ENCODE measurements at places on chromosomes 11 and 22.

DNA sequence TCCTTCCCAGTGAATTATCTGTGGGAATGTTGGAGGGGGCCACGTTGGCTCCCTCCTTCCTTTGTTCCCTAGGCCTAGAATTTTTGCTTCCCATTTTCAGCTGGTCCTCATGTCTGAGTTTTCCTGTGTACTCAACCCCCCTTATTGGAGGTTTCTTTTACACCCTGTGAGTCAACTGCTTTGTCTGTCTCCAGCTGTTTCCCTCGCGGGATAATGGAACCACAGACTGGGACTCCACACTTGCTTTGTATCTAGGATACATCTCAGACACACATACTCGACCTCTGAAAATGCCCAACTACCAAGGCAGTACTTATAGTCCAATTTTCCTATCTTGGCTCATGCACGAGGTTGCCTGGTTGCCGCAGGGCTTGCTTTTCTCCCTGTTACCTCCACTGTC, 352.7 kb upstream of the MPPED2 start:
- DNase-seq = no peak

- no peak for DNase-seq
Measured at GRCh38 chr22:36355362-36355761, 32.4 kb downstream of the MYH9 start.

DNA sequence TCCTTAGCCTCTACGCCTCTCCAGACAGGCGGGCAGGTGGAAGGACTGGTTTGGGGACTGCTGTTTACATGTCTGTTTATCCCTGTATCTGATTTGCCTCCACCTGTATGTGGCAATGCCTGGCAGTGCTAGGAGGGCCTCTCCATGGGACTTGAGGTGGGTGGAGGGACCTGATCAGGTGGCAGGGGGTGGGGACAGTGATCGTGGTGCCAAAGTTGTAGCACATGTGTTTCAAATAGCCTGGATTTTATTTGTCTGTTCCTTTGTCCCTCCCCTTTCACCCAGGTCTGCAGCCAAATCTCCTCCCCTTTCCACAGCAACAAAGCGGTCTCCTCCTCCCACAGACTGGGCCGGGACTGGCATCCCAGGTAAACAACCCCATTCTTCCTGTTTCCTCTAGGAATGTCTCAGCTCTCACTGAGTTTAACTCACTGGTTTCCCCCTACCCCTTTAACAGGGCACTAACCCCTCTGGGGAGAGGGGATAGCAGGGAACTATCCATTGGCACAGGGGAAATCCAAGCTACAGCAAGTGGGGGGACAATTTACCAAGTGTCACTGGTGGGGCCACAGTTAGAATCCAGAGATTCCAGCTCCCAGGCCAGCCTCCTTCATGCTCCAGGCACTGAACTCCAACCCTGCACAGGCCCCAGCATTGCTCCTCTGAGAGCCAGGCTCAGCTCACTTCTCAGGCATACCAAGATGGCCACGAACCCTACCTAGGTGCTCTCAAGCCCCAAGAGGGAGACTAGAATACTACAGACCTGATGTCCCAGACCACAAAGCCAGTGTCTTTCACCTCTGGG, 22.9 kb upstream of the TLCD5 start:
- DNase-seq = no peak

GRCh38 chr22:46031965-46032851, 55.2 kb upstream of the WNT7B start:
- DNase-seq = no peak

DNA sequence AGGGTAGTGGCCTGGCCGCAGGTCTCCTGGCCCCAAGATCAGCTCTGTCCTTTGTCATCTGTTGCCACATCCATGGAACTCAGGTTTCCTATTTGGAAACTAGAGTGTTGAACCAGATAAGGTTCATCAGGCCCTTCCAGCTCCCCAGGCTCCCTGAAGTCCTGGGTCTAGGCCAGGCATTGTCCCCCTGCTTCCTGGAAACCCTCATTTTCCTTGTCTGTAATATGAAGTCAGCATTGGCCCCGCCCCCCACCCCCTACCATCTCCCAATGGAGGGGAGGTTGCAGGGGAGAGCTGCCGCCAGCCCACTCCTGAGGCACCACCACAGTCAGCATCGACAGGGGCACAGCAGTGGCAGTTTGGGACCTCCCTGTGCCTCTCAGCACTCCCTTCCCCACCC, 9.0 kb upstream of the MS4A10 start:
- no peak for DNase-seq

- DNase-seq = no peak
Measured at GRCh38 chr11:121571506-121571905, 118.7 kb upstream of the SORL1-AS1 start.

DNA sequence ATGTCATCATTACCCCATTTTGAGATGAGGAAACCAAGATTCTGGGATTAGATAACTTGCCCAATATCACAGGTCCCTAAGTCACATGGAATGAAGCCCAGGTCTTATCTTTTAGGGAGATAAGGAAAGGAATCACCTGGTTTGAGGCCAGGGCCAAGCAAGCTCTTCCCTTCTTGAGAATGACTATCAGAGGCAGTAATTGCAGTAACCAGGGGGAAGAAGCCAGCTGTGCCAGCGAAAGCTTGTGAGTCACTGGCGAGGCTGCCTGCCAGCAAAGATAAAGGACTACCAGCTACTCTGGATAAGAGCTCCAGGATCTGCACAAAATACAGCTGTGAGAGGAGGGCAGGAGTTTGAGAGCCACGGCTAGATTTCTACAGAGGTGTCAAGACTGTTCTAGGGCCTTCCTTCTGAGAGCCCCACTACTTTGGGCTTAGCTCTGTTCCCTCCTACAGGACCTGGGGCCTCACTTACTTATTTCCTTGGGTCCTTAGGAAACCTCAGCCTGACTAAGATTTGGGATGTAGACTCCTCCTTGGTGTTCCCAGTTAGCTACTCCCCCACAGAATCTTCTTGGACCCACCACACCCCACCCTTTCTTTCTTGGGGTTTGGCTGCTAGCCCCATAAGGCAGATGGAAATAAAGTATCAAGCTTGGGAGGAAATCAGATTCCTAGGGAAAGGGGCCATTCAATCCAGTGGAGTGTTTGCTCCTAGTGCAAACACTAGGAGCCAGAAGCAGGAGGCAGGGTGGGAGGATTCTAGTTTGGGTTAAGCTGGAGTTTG, 9.7 kb upstream of the CCKBR start:
- no peak for DNase-seq

GRCh38 chr11:46845440-46845739, 690 bp downstream of the CKAP5 start:
- DNase-seq = no peak

- peak; percentile 38 for DNase-seq
Measured at GRCh38 chr11:18115360-18116127, 9.7 kb upstream of the SAAL1 start.

- no peak for DNase-seq
Measured at GRCh38 chr11:61805146-61805545, 11.7 kb downstream of the FADS1 start.

DNA sequence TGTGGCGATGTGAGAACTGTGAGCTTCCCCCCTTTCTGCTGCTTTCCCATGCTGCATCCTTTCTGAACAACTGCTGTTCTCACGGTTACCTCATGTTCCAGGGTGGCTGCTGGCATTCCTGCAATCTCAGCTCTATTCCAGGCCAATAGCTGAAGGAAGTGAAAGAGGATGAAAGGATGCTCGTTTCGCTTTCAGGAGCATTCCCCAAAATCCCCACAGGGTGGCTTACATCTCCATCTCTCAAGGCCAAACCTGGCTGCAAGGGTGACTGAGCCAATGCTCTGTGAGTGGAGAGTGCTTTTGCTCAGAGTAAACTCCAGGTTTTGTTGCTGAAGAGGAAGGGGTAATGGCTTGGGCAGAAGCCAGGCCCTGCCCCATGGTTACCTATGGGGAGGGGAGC, 848.2 kb downstream of the BRD1 start:
- no peak for DNase-seq

DNA sequence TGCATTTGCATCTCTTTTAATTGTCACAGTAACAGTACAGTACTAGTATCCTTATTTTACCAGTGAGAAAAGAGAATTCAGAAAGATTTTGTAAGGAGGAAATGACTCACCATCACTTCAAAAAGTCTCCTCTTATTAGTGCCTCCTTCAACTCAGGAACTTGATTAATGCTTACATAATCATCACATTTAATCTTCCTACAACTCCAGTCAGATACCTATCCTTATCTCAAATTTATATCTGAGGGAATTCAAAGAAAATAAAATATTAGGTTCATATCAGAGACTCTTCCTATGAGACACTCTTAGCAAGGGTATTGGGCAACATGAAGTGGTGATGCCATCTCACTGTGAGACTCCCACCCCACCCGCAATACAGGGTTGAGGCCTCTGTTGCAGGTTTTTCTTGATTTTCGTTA, 26.1 kb upstream of the CTSC start:
- DNase-seq = no peak

GRCh38 chr11:3956748-3957147, 101.3 kb downstream of the STIM1 start:
- DNase-seq = no peak

GRCh38 chr11:122137078-122137793, 21.2 kb upstream of the BLID start:
- no peak for DNase-seq

- DNase-seq = no peak
Measured at GRCh38 chr11:35077709-35078469, 61.1 kb upstream of the CD44 start.

DNA sequence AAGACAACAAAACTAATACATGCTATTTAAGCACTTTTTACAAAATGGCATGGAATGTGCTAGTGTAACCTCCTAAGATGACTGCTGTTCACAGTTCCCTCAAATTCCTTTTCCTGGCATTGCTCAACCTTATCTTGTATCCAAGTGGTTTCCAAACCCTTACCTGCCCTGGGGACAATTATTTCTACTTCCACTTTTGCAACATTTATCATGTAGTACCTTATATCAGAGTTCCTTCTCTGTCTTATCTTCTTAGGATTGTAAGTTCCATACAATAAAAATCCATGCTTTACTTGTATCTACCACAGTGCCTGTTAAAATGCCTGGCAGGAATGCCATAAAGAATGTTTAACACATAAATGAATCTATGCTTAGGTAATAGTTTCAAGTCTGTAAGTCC, 109.2 kb upstream of the MTMR2 start:
- DNase-seq = no peak

DNA sequence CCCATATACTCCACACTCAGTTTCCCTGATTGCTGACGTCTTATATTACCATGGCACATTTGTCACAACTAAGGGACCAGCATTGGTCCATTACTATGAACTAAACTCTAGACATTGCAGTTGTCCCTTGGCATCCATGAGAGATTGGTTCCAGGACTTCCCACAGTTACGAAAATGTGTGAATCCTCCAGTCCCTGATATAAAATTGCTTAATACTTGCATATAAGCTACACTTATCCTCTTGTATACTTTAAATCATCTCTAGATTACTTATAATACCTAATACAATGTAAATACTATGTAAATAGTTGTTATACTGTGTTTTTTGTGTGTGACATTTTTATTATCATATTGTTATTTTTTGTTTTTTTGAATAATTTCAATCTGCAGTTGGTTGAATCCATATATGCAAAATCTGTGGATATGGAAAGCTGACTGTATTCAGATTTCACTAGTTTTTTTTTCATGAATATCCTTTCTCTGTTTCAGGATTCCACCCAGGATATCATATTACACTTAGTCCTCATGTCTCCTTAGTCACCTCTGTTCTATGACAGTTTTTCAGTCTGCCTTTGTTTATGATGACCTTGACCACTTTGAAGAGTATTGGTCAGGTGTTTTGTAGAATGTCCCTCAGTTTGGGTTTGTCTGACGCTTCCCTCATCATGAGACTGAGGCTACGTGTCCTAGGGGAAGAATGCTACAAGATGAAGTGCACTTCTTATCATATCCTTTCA, 55.3 kb downstream of the INSC start:
- no peak for DNase-seq

DNA sequence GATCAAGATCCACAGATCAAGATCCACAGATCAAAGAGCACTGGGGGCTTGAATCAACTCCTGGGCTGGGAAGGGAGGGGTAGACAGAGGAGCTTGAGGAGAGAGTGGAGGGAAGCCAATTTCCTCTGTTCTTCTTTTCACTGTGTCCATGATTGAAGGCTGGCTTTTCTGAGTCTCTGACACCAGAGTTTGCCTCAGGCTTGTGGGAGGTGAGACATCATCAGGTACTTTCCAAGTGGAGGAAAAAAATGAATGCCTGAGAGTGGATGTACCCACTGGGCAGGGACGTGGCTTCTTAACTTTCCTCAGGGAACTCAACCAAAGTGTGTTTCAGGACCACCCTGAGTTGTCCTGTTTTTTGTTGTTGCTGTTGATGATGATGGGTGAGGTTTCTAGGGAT, 11.0 kb upstream of the HEPHL1 start:
- no peak for DNase-seq

- DNase-seq = no peak
Measured at GRCh38 chr22:30565341-30565740, 9.1 kb downstream of the GAL3ST1 start.

GRCh38 chr11:43545610-43546009, 134.9 kb upstream of the HSD17B12 start:
- no peak for DNase-seq

GRCh38 chr11:44992181-44992582, 41.5 kb upstream of the TP53I11 start:
- no peak for DNase-seq

DNA sequence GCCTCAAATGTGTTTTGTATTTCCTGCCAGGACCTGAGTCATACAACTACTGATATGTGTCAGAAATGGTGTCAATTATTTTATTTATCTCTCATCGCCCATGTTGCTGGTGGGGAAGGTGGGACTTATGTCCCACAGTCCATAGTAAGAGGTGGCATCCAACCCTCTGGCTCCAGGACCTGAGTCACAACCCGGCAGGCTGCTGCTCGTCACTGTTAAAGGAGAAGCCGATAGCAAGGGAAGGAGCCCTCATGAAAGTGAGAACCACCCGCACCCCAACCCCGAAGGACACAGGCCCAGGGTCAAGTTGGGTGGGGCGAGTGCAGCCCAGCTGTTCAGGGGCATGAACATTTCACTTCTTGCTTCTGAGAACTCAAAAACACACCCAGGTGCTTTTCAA, 33.1 kb upstream of the TP53I11 start:
- no peak for DNase-seq

DNA sequence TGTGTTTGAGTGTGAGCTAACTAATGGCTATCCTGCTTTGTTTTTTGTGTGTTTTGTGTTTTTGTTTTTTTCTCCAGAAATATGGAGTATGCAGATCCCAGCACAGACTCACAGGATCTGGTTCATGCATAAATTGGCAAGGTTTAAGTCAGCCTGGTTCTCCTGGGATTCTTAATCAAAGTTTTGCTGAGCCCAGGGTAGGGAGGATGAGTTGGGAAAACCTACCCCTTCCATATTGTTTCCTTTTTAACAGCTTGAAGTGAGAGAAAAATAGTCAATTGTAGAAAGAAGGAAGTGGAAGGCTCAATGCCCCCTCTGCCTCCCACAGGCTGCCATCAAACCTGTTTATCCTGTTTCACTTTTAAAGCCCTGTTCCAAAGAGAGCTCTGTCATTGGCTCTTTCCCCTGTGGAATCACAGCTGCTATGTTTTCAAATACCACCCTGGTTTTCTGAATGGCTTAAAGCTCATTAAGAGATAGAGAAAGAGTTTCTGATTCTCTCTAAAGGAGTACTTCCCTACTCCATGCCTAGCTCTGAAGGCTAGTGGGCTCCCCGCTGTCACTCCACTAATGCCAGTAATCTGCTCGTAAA, 23.4 kb upstream of the CADM1 start:
- DNase-seq = no peak

All from NCI-H187 treated with DMSO at 0.1 percent for 48 hours (cell line).